Stimulated activated CD4-positive, alpha-beta T cell treated with anti-CD3 and anti-CD28 coated beads, TNF-alpha, amount 100 ng/mL, for 24 hours (primary cell): ENCODE measurements at places on chromosomes 13 and 19.

GRCh38 chr13:26727633-26728032 lies 33.0 kb downstream of the GPR12 start:
- DNase-seq = no peak

DNA sequence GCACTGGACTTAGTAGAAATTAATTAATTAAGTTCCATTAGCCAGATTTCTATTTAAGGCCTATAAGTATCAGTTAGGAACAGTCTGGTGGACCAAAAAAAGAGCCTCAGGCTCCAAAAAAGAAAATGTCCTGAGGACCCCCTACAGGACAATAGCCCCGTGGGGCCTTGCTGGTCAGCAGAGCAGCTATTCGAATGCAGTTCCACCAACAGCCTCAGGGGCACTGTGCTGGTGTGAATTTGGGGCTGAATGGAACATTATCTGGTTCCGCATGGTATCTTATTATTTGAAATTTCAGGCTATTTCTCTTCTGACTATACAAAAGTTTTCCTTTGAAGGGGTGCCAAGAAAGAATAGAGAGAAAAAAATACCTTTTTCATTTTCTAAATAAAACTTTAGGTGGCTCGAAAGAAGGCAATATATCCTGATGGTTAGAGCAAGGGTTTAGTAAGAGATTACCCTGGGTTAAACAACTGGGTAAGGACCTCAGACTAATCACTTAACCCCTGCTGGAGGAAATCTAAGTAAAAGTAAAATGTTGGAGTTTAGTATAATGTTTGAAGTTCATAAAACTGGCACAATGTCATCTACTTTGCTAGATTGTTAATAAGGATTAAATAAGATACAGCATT lies 147.2 kb downstream of the MIPEP start:
- DNase-seq = no peak

GRCh38 chr19:29342721-29343120 lies 129.8 kb upstream of the UQCRFS1 start:
- no peak for DNase-seq

- peak; percentile 84 for DNase-seq
These were observed 12.8 kb downstream of the POLR2E start for GRCh38 chr19:1082165-1082927.
